Kidney (tissue), 22 donors: ENCODE measurements at places on chromosomes 13 and 19. TPM values are rescaled to one million over a fixed set of nuclear protein-coding genes. Genes with fewer than 3 reads are reported as not detected.

DNA sequence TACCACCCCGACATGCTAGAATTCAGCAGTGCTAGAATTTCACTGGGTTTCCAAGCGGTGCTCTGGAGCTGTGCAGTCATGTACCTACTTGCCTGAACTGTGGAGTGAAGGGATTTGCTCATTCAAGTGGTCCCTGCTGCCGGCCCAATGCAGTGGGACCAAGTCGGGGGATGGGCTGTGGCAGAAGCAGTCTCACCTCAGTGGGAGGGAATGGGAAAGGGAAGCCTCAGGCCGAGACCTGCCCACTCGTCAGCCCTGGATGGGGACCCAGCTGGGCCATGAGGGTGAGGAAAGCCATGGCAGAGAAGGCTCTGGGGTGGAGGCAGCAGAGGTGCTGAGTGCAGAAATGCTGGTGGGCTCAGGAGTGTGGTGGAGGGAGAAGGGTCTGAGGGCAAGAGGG lies 14.9 kb downstream of the KLHL26 start:
- DNase-seq: no peak

DNA sequence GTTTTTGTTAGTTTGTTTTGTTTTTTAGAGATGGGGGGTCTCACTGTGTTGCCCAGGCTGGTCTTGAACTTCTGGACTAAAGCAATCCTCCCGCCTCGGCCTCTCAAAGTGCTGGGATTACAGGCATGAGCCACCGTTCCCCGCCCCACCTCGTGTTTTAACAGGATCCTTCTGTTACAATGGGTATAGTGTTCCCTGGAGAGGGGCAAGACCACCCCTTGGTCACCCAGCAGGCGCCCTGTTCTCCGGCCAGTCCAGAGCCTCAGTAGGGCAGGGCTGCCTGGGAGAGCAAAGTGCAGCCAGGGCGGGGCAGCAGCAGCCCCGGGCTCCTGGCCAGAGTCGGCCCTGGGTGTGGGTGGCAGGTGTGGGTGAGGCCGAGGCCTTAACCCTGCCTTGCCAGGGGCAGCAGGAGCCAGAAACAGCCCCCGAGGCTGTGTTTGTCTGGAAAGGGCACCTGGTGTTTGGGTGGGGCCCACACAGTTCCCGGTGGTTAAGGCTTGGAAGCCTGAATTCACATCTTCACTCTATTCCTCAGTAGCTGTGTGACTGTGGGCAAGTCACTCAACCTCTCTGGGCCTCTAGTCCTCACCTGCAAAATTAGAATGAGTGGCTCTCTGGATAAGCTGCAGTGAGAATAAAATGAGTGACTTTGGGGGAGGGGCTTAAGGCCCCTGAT lies 7.2 kb downstream of the VASP start:
- DNase-seq: no peak

- no peak for DNase-seq
Measured at GRCh38 chr13:27952876-27953675, 16.0 kb downstream of the CDX2 start.

- DNase-seq: no peak
Measured at GRCh38 chr19:15701757-15702533, 25.9 kb upstream of the OR10H2 start.

- DNase-seq: no peak
Measured at GRCh38 chr19:29003641-29004409, 209.1 kb downstream of the UQCRFS1 start.

DNA sequence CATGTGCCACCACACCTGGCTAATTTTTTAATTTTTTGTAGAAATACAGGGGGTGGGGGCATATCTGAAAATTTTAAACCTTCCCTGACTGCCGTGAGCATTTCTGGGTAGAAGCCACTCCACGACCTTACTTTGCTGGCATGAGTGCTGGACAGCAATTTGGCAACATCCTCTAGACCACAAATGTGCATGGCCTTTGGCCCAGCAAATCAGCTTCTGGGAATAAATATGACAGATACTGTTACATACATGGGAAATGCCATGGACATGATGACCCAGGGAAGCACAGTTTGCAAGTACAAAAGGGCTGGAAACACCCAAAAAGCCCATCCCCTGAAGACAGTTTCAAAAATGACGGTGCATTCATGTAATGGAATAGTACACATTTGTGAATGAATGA lies 3.2 kb upstream of the PVR start:
- DNase-seq: no peak

DNA sequence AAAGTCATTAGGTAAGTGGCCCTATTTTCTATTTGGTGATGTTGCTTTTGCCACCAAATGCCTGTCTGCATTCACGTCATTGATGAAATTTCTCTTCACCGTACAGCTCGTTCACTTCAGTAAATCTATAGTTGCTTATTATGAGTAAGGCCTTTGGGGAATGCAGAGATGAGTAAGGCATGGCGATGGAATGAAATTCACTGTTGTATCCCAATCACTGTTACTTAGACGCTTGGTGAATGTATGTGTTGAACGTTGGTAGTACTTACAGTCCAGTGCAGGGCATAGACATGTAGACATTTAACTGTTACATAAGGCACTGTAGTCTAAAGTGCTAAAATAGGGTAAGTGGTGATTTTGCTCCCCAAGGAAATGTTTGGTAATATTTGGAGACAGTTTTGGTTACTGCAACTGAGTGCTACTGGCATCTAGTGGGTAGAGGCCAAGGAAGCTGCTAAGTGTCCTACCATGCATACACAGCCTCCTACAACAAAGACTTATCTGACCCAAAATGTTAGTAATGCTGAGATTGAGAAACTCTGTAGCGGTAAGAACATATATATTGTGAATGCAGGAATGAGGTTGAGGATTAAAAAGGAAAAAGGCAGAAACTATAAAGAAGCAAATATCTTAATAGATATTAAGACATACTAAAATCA lies 5.8 kb downstream of the AKAP11 start:
- no peak for DNase-seq

GRCh38 chr13:29458419-29458818 lies 137.1 kb downstream of the SLC7A1 start:
- no peak for DNase-seq

DNA sequence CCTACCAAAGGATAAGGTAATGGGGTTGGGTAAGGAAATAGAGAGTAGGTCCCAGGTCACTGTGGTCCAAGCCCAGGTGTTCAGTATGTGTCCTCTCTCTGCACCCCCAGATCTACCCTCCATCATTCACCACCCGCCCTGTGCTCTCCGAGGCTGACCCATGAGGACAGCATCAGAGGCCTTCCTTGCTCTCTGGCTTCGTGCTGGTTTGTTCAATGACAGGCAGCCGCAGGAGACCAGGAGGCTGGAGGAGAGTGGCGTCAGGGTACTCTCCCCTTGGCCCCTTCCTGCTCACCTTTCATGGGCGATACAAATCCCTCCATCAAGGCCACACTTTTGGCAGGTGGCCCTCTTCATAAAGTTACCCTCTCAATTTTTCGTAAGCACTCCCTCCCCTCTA lies 1.7 kb downstream of the TUBA3C start:
- DNase-seq: no peak

DNA sequence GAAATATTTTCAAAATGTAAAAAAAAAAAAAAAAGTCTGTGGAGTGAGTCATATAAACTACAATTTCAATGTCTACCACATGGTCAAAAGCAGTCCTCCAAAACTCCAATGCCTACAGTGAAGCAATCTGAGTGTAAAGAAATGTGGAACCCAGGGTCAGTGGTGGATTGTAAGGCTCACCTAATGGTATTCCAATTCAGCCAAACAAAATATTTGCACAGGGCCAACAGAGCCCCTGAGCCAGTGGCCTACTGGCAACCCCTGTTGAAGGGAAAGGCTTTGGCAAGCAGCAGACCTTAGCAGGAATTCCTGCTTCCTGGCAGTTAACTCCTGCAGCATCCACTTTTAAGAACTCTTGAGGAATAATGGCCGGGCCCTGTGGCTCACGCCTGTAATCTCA lies 3.4 kb downstream of the DNMT1 start:
- DNase-seq: peak; percentile 7

DNA sequence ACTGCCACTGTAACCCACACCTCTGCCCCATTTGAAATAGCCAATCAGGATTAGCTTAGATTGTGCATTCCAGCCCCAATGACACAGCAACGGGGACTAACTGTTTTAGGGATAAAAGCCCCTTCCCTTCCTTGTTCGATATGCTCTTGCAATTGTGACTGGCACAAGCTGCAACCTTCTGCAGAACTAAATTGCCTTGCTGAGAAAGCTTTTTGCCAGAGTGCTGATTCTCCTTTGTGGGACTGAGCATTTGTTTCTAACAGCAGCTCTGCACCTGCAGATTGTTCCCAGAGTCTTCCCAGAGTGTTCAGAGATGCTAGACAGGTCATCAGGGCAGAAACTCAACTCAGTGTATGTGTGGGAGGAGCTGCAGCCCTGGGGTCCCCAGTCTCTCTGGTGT lies 115.8 kb downstream of the ZNF675 start:
- DNase-seq: no peak

DNA sequence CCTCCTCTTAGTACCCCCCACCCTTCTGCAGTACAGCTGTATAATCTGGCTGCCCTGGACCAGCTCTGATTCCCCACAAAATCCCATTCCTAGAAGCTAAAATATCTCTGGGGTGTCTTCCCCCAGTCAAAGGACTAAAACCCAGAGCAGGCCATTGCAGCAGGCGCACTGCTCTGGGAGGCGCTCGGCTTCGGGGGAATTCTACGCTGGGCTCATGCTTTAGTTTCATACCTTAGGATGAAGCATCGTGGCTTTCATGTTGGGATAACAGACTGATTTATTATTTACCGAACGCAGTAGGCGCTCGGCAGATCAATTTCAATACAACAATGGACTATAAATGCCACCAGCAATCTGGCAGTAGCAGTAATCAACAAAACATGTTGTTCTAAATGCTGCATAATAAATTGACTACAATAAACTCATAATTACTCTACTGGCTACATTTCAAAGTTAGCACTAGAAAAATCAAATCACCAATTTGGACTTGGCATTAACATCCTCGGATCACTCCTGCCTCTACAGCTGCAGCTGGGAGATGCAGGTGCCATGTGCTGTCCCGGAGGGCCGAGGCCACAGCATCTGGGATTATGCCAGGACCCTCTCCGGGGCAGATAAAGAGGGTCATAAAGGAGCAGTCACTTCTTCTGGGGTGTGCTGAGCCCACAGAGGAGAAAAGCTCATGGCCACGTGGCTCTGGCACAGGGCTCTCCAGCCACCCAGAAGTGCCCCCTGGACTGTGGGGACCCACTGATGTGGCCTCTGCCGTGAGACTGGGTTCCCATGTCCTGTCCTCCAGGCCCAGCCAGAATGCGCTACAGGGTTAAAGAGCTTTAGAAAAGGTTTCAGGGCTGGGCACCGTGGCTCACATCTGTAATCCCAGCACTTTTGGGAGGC lies 35.3 kb downstream of the CEBPG start:
- no peak for DNase-seq

Gene MBD3L3
- total RNA-seq: not detected

Gene MYBPC2
- 0.98 TPM for total RNA-seq

Gene PTGIR
- total RNA-seq: 10.1 TPM
